NCI-H187 (cell line): ENCODE measurements at places on chromosomes 7 and 10.

GRCh38 chr7:141097430-141097829 lies 23.6 kb downstream of the TMEM178B start:
- no peak for DNase-seq

DNA sequence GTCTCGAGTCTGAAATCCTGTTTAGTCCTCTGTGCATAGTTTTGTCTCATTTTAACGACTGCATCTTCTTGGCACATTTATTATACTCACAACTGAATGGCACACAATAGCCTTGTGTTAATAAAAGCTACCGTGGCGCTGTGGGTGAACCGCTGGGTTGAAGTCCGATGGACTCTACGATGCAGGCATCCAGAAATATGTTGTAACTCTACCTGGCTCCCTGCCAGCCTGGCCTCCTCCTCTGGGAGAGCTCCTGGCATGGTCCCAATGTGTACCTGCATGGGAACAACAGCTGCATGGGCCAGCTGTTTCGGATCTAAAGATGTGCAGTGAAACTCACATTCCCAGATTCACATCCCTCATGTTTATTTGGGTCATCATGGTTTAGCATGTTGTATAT lies 3.7 kb upstream of the DPYSL4 start:
- DNase-seq = no peak

DNA sequence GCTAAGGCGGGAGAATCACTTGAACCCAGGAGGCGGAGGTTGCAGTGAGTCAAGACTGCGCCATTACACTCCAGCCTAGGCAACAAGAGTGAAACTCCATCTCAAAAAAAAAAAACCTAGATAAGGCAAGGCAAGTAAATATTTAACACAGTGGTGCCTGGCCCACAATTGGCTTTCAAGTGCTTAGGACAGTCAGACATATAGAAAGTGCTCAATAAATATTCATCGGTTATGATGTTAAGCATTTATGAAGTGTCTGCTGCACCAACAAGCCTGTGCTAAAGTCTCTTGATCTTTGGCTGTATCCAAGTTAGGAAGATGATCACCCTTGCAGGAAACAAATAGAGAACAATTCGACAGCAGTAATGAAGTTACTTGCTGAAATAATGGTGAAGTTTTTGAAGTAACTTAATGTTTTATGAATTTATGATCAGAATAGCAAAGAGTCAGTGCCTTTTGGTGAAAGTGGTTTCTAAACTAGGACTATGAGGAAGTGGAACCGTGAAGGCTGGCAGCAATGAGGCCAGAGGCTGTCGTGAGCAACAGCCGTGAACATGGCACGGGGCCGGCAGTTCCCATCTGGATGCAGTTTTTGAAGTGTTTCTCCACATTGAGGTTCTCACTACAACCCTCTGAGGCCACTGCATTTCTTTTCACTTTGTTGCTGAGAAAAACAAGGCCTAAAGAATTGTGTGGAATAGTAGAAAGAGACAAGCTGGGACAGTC lies 48.1 kb upstream of the GATA3 start:
- DNase-seq = no peak

DNA sequence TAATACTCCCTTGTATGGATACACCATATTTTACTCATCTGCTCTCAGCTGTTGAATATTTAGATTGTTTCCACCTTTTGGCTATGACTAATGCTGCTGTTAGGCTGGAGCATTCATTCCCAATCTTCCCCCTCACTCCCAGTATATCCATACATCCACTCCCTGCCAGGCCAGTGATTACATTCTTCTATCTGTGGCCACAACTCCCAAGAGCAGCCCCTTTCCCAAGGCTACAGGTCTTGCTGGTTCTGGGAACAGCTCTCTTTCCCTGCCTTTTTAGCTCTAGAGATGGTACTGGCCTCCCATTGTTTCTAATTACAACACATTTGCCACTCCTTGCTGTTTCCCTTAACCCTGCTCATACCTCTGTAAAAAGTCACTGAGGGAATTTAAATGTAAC lies 28.2 kb downstream of the SFR1 start:
- DNase-seq = no peak

DNA sequence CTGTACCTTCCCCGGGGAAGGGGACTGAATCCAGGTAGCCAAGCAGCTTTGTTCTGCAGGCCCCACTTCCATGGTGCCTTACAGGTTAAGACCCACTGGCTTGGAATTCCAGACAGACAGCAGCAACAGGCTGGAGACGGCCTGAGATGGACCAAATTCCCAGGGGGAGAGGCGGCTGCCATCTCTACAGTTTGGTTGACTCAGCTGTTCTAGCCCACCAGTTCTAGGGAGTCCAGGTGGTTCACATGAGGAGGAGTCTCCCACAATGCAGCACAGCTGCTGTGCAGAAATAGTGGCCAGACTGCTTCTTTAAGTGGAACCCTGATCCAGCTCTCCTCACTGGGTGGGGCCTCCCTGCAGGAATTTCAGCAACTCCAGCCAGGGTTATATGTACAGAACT lies 74.1 kb downstream of the C10orf67 start:
- no peak for DNase-seq

GRCh38 chr7:22597844-22598243 lies 97.9 kb upstream of the STEAP1B start:
- no peak for DNase-seq

DNA sequence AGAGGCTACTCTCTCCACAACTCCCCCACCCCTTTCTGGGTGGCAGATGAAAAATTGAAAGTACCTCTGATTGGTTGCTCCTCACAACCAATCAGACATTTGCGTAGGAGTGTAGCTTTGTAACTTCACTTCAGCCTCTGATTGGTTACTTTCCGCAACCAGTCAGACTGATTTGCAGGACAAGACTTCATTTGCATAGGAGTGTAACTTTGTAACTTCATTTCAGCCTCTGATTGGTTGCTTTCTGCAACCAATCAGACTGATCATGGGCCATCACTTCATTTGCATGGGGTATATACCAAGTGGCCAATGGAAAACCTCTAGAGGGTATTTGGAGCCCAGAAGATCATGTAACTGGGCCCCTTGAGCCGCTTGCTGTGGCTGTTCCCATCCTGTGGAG lies 25.6 kb downstream of the CDNF start:
- DNase-seq = no peak

- DNase-seq = no peak
Observed at GRCh38 chr10:21702633-21703111, 168.6 kb downstream of the MLLT10 start.

GRCh38 chr7:711093-711921 lies 15.2 kb upstream of the DNAAF5 start:
- DNase-seq = no peak

DNA sequence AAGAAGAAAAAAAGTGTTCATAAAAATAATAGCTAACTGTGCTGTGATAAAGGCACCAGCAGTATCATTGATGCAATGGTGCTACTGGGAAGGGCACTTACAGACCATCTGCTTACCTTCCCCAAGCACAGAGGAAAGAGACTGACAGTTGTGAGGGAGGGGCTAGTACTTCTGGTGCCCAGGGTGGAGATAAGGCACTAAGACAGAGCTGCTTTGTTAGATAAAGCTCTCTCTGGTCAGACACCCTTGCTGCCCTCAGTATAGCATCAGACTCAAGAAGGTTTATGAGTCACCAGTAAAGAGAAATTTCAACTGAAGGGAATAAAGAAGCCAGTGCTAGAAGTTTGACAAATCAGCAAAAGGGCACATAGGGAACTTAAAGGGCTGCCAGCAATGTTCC lies 325.6 kb downstream of the HPSE2 start:
- DNase-seq = no peak

GRCh38 chr7:41085244-41085643 lies 617.6 kb downstream of the INHBA start:
- DNase-seq = no peak
